ENCODE measurements at places on chromosomes 4 and X.

GRCh38 chr4:102252171-102252570, 93.1 kb downstream of the SLC39A8 start:
- no peak for DNase-seq

DNA sequence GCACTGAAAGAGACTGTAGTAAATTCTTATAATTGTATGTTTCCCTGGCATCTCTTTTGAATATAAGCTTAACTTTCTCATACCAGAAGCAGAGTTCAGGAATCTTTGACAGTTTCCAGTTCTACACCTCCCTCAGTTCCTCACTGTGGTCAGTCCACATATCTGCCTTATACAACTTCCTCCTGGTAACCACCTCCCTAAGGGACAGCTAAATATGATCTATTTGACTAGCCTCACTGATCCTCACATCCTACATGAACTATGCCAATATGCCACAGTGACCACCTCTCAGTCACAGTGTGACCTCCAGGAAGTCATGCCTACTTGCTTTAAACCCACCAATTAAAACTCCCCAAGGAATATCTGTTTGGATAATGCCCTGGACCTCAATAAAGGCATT, 51.6 kb upstream of the HDAC8 start:
- DNase-seq = no peak

DNA sequence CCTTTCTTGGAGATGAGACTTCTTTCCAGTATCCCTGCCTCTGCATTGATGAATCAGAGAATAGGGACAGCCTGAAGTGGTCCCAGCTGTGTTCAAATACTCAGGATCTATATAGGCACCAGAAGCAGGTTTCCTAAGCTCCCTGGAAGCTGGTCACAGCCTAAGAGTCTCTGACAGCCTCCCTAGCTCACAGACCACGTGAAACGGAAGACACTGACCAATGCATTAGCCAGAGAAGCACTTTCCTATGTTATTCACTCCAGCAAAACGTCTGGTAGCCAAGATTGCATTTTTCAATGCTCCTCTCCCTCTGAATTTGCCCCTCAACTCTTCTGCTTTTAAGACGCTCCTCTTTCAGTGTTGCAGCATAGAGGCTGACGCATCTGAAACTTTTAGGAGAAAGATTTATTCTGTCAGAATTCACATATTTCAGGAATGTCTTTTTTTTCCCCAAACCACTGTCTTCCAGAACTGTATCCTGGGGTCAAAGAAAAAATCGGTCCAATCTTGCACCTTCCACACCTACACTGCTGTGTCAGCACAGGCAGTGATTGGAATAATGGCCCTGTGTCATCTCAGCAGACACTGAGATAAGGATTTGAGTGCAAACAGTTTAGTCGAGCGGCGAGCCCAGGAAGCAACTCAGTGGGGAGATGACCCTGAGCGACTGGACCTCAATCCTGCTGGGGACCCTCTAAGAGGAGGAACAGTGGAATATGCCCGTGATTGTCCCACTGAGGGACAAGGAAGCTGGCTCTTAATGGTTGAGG, 109.4 kb downstream of the SMIM20 start:
- no peak for DNase-seq

DNA sequence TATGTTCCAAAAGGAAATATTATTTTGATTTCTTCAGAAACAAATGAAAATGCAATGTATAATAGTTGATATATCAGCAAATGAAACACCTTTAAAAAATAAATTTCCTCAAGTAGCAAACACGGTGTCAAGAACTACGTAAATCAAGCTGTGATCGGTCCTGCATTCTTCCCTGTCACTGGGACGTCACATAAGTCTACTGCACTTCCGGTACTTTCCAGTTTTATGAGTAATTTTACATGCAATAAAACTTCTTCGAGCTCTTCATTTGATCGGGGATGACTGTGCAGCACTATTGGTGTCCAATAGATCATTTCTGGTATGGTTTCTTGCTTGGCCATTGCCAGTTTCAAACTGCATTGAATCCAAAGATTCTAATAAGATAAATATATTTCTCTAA, 114.0 kb upstream of the VEGFC start:
- no peak for DNase-seq

GRCh38 chrX:102720237-102721168, at the start of gene GPRASP3:
Gene GPRASP3 (plus strand): TSS chrX:102720743. CDS start chrX:102748996, 28,253 bp downstream.
- DNase-seq = peak; percentile 78

- no peak for DNase-seq
Observed at GRCh38 chrX:111353793-111354192, 58.2 kb downstream of the DCX start.

DNA sequence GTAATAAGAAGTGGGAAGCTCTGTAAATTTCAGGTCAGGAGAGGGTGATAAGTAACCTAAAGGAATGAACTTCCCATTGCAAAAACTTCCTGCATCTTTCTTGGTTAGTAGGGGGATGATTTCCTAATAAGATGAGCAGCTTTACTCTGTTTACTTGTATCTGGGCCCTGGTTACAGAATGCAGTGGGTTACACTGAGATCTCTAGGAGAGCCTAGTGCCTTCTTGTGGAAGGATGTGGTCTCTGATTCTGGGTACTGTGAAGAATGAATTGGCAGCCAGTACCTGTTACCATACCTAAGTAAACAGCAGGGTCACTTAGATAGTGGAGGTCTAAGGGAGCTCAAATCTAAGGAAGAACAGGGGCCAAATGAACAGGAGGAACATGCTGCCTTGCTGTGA, 320.6 kb downstream of the ARHGAP10 start:
- peak; percentile 56 for DNase-seq

- DNase-seq = no peak
Observed at GRCh38 chr4:64799751-64800150, 390.5 kb upstream of the TECRL start.

DNA sequence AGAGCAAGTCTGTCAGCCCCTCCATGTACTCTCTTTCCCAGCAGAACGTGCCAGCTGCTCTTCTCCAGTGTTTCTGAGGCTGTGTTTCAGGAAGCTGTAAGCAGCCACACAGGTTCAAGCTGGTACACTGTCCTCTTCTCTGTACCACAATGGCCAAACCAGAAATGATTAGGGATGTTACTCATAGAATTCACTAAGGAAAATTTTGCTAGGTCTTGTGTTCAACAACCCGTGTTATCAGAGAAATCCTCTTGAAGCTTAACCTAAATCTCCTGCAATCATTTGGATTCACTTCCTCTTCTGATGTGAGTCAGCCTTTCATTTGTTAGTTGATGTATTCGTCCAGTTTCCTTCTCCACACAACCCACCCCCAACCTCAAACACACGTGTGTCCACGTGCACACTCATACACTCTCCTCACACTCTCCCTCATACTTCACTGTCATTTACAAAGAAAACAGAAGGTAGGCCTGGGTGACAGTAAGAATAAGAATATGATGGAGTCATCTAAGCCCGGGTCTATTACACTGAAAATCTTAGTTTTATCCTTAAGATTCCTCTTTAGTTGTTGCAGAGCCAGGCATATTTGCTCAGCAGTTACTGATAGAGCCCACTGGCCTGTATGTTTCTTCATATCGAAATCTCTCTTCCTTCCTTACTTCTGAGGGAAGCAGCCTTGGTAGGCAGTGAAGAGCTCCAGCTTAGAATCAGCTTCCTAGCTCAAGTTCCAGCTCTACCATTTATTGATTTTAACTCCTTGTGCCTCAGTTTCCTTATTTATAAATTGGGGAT, 63.4 kb downstream of the DCUN1D4 start:
- no peak for DNase-seq

- no peak for DNase-seq
Observed at GRCh38 chr4:67603310-67604028, 44.9 kb downstream of the STAP1 start.

DNA sequence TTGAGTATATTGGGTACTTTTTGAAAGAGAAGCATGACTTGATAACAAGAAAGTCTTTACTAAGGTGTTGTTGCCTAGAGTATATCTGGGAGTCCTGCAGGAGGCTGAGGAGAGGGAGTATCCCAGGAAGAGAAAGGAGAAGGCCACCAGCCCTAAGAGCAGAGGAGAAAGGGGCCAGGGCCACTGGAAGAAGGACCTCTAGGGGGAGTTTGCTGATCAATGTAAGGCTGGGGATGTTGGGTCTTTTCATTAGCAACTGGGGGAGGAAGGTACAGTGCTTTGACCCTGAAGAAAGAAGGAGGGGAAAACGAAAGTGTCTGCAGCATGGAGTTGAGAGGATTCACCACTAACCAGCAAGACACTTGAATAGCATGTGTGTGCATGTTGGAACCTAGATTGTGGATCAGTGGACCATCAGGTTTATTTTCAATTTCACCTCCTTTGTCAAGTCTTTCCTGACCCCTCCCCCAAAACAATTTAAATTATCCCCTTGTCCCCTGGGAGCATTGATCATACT, 4.5 kb downstream of the SMIM9 start:
- no peak for DNase-seq

DNA sequence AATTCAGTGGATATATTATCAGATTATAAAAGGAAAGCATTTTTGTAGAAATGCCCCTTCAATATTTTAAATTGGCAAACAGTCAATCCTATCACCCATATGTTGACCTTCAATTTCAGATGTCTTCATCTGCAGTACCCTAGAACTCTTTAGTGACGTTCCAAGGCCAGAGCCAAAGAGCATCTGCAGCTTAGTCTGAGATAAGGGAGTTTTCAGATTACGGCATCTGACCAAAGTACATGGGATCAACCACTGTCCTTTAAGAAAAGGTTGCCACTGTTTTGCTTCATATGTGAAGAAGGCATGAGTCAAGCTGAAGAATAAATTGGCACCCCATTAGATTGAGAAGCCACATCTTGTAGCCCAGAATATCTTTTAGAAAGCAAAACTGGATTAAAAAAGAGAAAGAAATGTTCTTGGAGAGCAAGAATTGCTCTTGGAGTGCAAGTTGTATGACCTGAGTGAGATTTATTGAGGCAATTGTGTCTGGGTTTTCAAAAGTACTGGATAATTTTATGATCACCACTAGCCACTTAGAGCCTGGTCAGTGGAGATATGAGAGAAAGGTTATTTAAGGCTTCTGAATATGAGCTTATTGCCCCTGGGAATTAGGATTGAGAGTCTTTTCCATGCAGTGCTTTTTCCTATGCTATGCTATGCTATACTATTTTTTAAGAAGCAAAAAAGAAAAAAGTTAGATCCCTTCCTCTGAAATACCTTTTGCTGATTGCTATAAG, 251.9 kb upstream of the NR3C2 start:
- DNase-seq = no peak

- no peak for DNase-seq
Observed at GRCh38 chr4:54226404-54227255, 2.5 kb upstream of the PDGFRA start.

- DNase-seq = no peak
Observed at GRCh38 chr4:184408021-184408683, 66.2 kb downstream of the IRF2 start.

- no peak for DNase-seq
Observed at GRCh38 chr4:60452266-60452665, 747.9 kb upstream of the ADGRL3 start.

- DNase-seq = no peak
Observed at GRCh38 chr4:139333046-139333445, 30.8 kb upstream of the NDUFC1 start.

GRCh38 chr4:137635108-137635507, 102.8 kb upstream of the PCDH18 start:
- no peak for DNase-seq

DNA sequence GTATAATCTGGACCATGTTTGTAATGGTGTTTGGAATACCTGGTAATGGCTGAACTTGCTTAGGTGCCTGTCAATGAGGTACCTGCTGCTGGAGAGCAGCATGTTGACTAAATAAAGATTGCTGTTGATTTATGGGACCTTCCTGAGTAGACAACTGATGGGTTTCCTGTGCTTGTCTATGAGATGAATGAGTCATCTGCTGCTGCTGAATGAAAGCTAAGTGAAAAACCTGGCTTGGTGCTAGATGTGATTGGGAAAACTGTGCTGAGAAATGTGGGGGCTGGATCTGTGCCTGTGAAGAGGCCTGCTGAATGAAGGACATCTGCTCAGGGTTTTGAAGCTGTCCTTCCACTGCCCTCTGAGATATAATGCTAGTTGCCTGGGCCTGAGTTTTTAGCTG, 69.6 kb downstream of the WNK3 start:
- no peak for DNase-seq

DNA sequence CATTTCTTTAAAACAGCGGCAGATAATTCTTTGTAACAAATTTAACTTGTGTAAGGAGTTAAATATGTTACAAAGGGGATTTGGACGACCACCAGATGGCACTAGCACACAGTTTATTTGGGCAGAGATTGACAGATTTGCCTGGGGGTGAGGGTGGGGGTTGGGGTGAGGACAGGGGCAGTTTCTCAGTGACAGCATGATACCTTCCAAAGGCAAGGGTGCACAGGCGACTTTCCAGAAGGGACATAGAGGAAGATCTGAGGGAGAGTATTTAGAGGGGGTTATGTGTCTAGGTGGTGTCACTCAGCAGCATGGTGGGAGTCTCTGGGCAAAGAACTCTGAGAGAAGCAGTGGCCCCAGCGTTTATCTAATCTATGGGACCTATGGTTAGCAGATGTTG, 9.6 kb upstream of the TMA16 start:
- no peak for DNase-seq

- no peak for DNase-seq
Observed at GRCh38 chrX:19636980-19637379, 121.7 kb upstream of the MAP3K15 start.

GRCh38 chrX:49972328-49972860, 50.0 kb downstream of the CLCN5 start:
- DNase-seq = no peak

GRCh38 chr4:124940387-124940786, 227.9 kb upstream of the ANKRD50 start:
- no peak for DNase-seq

DNA sequence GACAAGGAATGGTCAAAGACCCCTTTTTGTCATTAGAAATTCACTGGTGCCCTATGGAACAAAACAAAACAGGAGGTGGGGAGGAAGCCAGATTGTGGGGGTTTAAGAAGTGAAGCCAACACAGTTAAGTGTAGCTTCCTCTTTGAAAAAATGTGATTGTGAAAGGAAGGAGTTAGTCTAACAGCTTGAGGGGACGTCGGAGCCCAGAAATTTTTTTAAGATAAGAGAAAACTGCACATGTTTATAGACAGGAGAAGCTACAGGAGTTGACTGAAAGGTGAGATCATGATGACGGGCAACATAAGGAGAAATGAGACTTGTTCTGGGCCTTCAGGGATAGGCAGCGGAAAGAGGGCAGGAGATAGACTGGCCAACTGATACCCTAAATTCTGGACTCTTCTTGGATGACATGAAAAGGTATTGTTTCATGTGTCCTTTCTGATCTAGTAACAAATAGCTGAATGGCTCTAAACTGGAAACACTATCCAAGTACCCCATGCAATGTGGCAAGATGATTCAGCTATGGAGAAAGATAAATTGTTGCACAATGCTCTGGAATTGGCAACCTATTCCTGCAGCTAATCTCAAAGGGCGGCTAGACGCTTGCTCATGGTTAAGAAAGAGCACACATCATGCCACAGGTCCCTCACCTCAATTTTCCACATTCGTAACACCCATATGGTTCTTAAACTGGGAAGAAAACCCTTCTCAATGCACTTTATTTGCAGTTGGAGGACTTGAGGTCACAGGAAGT, 3.7 kb upstream of the HDAC8 start:
- DNase-seq = no peak

GRCh38 chr4:53785996-53786395, 194.7 kb upstream of the LNX1 start:
- no peak for DNase-seq

All from CD4-positive, alpha-beta memory T cell (primary cell).